ENCODE measurements at places on chromosomes 4 and X. TPM values are rescaled to one million over a fixed set of nuclear protein-coding genes. Genes with fewer than 3 reads are reported as not detected.

GRCh38 chr4:76781698-76782595 lies 116.0 kb downstream of the SOWAHB start:
- DNase-seq = no peak

GRCh38 chrX:48956728-48957414 lies 536 bp downstream of the OTUD5 start:
- peak; percentile 40 for DNase-seq

- DNase-seq = no peak
Observed at GRCh38 chr4:21571100-21571499, 377.5 kb downstream of the KCNIP4 start.

GRCh38 chrX:23773601-23774175 lies 9.3 kb upstream of the SAT1 start:
- DNase-seq = peak; percentile 81

- DNase-seq = no peak
Observed at GRCh38 chr4:84239278-84239845, 259.7 kb downstream of the NKX6-1 start.

DNA sequence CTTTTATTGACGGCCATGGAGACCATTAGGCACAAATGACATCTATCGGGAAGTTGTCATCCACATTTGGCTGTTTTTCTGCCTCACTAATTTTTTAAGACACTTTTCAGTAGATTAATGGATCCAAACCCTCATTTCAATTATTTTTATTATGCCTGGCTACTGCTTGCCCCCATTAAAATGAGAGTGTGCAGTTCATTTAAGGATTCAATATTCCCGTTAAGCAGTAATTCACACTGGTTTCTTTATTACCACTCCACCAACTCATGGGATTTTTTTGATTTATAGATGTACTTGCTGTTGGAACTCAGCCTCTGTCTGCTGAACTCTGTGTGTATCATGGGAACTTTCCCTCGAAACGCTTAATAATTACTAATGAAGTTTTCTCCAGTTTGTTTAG lies 291.8 kb upstream of the PRKX start:
- DNase-seq = no peak

- peak; percentile 24 for DNase-seq
Observed at GRCh38 chr4:165301833-165302232, 25.6 kb upstream of the MSMO1 start.

Gene UGT2B17
- total RNA-seq = not detected

Gene DRD5
- total RNA-seq = not detected

Gene FTSJ1
- total RNA-seq = 45.1 TPM

Gene DDIT4L
- 1.7 TPM for total RNA-seq
